ENCODE measurements at places on chromosomes 4 and X.

GRCh38 chr4:76363556-76364290 is 57.2 kb downstream of the STBD1 start:
- DNase-seq, result no peak

- no peak for DNase-seq
These were observed 33.4 kb downstream of the C4orf54 start for GRCh38 chr4:99624141-99624719.

- no peak for DNase-seq
These were observed 360.9 kb downstream of the ADGRL3 start for GRCh38 chr4:61561028-61561427.

- DNase-seq, result no peak
These were observed 29.2 kb downstream of the AGA start for GRCh38 chr4:177413076-177413475.

GRCh38 chr4:40927074-40927473 is 177.3 kb downstream of the NSUN7 start:
- DNase-seq, result no peak

GRCh38 chr4:13409324-13409723 is 74.8 kb downstream of the RAB28 start:
- DNase-seq, result no peak

GRCh38 chr4:122948671-122949070 is 26.3 kb upstream of the NUDT6 start:
- DNase-seq, result no peak

GRCh38 chr4:174714393-174715211 is 114.4 kb downstream of the GLRA3 start:
- peak; percentile 17 for DNase-seq

DNA sequence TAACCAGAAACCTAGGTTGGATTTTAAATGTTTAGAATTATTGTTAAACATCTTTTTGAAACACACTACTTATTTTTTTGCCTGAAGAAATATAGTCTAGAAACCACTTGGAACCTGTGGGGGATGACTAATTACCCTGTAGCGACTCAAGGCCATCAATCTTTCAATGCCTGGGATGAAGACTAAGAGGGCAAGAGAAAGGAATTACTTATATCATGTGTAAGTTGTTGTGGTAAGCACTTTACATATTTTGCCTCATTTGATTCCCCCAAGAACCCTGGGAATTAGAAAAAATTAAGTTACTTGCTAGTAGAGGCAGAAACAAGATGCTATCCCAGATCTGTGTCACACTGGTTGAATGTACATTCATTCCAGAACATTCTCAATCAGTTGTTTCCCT is 170.9 kb upstream of the GRIA3 start:
- DNase-seq, result no peak

DNA sequence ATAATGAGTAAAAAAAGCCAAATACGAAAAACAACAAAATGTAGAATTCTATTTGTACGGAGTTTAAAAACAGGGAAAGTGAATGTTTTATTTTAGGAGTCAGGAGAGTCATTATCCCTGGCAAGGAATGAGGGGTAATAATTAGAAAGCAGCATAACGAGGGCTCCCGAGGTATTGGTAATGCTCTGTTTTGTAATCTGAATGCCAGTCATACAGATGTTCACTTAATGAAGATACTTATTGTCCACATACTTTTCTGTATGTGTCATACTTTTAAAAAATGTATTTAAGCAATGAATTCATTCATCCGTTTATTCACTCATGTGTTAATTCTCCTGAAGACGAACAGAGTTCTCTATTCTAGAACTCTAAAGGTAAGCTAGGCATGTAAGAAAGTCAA is 87.8 kb upstream of the BMP2K start:
- no peak for DNase-seq

- DNase-seq, result no peak
These were observed 416.3 kb downstream of the PCDH10 start for GRCh38 chr4:133565379-133565778.

DNA sequence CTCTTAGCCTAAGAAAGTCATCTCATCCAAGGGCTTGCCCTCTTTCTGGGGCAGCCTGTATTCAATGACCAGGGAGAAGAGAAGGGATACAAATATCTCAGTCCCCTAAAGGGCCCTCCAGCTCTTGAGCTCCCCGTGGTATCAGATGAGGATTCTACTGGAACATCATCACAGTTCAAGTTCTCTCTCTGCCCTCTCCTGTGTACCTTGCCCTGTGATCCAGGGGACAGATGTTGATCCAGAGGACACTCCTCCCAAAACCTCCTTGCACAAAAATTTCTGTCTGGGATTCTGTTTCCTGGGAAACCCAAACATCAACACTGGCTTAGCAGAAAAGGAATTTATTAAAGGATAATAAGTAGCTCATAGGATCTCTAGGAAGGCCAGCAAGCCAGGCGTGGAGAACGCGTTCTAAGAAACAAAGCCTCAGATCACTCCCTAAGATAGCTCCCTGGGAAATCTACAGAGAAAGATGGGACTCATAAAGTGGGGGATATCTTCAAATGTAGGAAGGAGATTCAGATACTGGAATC is 296.3 kb upstream of the KLF3 start:
- no peak for DNase-seq

GRCh38 chr4:168857546-168858314 is 152.3 kb downstream of the CBR4 start:
- no peak for DNase-seq

GRCh38 chrX:110156167-110156754 is 153.3 kb downstream of the TMEM164 start:
- DNase-seq, result no peak

- DNase-seq, result no peak
These were observed 60.4 kb downstream of the F11 start for GRCh38 chr4:186326391-186326790.

GRCh38 chr4:185722029-185722316 is 90.0 kb downstream of the SORBS2 start:
- peak; percentile 32 for DNase-seq

DNA sequence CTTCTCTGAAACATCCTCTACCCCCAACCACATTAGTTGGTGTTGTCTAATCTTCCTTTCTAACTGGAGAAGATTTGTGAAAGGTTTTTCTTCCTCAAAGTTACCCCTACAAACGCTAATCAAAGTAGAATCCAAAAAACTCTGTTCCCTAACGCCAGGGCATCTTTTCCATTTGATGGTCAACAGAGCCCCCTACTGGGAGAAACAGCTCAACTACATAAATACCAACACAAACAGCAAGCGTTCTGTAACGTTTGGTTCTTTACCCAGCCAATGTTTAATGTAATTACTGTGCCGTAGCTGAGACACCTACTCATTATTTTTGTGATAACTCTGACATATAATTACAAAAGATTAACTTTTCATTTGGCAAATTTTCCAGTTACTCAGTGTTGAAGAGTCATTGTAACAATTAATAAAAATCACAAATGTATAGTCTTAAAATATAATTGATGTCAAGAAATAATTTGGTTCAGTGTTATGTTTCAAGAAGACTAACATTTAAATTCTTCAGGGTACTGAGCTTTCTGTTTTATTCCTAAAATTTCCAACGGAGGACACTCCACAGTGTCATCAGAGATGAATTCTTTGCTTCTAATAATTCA is 94.9 kb upstream of the TBC1D9 start:
- peak; percentile 46 for DNase-seq

DNA sequence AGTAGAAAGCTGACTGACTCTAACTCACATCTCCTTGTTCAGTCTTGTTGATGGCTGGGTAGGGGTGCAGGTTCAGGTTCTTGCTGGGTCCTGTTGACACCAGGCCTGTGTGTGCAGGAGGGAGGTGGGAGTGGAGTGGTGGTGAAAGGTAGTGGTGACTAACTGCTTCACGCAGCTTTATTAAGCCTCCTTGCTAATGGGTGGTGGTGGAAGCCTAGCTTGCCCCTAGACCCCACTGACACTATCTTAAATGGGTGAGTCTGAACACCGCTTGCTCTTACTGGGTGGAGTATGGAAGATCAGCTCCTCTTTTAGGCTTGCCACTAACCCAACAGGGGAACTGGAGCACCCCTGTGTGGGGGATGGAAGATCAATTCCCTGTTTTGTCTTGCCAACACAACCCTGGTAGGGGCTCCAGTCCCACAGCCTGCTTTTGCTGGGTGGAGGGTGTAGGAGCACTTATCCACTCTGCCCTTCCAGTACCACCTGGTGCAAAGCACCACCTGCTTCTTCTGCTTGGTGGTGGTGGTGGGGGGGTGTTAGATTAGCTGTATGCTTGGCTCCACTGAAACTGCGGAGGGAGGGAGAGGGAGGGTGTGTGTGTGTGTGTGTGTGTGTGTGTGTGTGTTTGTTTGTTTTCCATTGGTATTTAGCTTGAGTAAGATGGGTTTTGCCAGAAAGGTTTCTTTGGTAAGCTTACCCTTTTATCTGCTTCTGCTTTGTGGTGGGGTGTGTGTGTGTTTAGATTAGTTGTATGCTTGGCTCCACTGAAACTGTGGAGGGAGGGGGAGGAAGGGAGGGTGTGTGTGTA is 25.6 kb downstream of the KDM6A start:
- DNase-seq, result peak; percentile 19

- no peak for DNase-seq
These were observed 54.5 kb upstream of the HPSE start for GRCh38 chr4:83389037-83389720.

GRCh38 chrX:39874202-39874816 is 223.4 kb downstream of the BCOR start:
- no peak for DNase-seq

DNA sequence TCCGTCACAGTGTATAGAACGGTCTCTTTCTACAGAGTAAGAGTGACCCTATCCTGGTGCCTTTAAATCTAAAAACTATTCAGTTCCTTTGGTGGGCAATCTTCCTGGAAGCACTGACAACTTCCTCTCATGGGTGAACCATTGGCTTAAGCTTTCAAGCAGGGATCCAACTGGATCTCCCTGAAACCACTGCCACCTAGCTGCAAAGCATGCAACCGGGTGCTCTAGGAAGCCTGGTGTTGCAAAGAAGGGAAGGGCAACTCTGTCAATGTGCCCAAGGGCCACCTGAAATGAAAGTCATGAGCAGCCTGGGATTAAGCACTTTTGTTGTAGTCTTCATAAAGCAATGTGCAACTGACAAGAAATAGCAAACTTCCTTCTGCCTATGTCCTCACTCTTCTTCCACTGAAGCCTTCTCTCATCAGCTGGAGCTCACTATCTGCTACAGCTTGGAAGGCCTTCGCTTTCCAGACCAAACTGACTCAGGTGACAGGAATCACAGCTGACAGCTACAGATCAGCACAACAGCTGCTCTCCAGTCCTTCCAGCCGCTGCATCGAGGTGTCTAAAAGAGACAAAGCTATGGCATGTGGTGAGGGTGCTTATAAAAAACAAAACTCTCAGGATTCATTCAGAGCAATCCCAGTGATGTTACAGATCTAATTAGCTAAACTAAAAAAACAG is 46.1 kb downstream of the SETD7 start:
- no peak for DNase-seq

DNA sequence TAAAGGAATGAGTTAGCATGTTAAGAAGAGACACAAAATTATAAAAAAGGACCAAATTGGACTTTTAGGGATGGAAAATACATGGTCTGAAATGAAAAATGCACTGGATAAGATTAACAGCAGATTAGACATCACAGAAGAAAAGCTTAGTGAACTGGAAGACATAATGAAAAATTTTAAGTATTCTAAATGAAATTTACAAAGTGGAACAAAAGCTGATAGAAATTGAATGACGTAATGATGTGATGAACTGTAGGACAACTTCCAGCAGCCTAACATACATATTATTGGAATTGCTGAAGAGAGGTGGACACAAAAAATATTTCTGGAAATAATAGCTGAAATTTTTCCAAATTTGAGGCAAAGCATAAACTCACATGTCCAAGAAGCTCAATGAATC is 39.6 kb upstream of the GPR173 start:
- no peak for DNase-seq

GRCh38 chr4:170750519-170750918 is 660.8 kb upstream of the AADAT start:
- DNase-seq, result no peak

DNA sequence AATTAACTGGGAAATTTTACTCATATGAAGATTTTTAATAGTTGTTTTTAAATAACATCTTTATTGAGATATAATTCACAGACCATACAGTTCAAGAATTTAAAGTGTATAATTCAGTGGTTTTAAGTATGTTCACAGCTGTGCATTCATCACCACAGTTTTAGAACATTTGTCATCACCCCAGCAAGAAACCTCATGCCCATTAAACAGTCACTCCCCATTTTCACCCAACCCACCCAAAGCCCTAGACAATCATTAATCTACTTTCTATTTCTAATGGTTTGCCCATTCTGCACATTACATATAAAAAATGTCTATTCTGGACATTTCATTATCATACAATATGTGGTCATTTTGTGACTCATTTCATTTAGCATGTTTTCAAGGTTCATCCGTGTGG is 2.8 kb downstream of the UPRT start:
- no peak for DNase-seq

DNA sequence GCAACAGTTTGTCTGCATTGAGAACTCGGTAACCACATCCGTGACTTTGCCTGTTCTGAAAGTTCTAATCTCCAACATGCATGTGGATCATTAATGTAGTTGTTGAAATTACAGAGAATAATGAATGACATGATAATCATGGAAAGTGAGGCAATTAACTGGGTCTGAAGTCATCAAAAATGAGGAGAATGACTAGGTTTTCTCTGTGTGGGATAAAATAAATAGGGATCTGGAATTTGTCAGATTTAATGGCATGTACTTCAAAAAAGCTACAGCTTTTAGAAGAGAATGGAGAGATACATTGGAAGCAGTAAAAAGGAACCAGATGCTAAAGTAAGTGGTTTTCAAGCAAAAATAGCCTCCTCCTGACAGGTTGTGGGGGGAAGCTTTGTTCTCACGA is 59.3 kb downstream of the AFM start:
- no peak for DNase-seq

DNA sequence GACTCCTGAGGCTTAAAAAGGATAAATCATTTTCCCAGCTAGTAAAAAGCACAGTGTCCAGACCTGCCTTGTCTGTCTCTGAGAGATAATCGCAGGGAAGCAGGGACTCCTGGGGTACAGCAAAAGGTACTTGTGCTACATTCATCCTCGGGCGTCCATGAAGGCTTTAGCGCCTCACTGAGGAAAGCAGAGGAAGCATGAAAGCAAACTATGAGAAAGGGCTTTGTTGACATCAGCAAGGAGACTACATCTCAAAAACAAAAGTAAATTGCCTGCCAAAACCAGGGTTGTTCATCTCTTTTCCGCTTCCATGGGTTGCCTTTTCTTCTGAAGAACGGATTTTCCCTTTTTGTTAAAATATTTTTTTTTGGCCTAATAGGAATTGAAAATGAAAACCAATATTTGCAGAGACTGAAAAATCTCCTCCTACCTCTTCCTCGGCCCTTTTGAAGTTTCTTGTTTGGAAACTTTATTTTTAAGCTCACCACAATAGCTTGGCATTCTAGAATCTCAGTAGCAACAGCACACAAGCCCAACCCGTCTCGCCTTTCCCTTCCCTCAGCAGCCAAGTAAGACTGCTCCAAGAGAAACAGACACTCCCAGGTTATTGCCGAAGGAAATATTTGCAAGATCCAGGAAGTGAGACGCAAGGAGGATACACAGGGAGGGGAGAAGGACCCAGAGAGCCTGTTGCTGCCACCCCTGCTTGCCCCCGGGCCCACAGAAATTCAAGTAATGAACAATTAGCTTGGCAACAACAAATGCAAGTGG is 148.3 kb upstream of the DGKK start:
- DNase-seq, result no peak

Data from NCI-H2029 treated with DMSO at 0.1 percent for 48 hours (cell line).